ENCODE measurements at places on chromosomes 4 and X.

DNA sequence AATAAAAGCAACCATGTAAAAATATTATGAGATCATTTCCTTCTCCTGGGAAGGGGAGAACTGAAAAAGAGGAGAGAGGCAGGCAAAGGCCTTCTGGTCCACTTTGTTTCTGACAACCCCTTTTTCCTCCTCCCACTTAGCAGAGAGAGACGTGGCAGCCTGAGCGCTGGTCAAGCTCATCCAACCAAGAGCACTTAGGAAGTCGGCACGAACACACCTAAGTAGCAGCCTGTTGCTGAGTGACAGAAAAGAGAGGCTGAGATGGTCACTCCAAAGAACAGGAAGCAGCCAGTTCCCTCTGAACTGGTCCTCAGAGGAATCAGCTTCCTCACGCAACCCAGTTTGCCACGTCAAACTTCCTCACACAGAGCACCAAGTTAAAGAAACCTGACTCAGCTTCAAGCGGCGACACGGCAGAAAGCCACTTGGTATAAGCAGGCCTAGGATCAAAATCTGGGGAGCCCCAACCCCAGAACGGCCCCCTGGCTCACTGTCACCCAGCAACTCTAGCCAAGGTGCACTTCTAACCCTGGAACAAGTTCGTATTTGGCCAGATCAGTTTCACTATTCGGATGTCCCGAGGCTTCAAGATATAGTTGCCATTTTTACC lies 861 bp downstream of the SEC24D start:
- DNase-seq, result no peak

DNA sequence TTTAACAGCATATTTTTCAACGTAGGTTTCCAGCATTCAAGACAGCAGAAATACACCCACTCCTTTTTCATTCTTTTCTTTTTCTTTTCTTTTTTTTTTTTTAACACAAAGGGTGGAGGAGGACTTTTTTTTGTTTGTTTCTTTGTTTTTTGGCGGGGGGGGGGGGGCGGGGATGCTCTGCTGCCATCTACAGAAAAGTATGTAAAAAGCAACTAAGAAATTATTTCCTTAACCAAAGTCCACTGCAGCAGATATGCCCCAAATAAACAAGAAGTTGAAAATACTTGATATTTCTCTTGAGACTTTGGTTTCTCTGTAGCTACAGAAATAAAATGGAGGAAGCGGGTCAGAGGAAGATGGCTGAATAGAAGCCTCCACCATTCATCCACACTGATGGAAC lies 63.2 kb upstream of the PBDC1 start:
- no peak for DNase-seq

DNA sequence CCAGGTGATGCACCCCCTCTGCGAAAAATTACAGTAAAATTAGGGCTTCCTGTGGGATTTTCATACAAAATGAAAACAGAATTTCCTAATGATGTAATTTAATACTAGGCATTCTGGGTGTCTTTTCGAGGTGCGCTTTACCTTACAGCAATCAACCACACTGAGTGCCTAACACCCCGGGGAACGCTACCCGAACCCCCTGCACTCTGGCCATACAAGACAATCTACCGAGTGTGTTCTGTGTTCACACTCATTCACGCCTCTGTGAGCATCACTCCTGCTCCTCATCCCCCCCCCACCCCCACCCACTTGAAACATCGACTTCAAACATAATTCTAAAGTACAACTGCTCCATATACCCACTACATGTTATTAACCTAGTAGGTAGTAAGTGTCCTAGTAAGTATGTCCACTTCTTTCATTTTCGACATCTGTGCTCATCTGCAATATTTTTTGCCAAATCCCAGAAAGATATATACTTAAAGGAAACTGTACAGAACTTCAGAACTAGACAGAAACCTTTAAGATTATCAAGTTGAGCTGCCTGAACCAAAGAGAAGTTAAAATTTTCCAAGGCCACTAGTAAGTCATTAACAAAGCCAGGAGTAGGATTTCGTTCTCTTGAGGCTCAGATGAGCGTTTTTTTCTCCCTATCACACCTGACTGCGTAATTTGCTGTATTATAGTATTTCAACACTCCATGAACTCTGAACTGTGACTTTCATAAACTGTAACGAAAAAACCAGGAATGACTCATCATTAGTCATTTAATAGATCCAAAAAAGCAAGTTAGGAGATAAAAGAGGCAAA lies 80.0 kb downstream of the FAT1 start:
- DNase-seq, result no peak

DNA sequence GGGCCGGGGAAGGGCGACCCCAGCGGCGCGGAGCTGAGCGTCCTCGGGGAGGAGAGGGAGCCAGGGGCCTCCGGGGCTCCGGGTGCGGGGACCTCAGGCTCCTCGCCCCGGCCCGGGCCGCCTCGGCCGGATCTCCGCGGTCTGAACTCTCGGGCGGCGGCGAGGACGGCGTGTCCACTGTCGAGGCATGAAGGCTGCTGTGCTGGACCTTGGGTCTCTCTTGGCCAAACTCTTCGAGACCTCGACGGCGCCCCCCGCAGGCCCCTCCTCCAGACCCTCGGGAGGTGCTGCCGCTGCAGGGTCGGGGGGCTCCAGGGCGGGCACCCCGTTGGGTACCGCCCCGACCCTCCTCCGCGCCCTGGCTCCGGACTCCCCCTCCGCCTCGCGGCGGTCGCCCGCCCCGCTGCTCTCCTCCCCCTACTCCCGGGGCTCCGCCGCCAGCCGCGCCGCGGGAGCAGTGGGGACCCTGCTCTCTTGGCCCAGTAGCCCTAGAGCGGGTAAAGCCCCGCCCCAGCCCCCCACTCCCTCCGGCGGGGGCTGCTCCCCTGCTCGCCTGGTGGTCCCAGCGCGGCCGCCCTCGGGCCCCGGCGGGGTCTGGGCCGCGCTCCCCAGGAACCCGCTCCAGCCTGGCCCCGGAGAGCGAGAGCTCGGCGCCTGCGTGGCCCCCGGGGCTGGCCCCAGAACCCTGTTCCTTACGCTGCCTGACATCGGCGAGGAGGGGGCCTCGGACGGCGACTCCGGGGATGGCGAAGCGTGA lies 564 bp downstream of the FAM149A start:
- DNase-seq, result no peak

DNA sequence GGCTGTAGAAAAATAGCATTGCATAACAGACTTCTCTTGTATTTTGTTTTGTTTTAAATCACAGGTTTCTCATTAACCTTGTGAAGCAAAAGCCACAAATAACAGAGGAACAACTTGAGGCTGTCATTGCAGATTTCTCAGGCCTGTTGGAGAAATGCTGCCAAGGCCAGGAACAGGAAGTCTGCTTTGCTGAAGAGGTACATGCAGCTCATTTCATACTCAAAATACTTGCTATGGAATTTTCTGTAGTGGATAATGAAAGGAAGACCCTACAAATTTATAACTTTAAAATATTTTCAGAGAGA lies 17.6 kb downstream of the AFP start:
- DNase-seq, result no peak
